SJSA1 (cell line): ENCODE measurements at places on chromosomes 5 and 9.

DNA sequence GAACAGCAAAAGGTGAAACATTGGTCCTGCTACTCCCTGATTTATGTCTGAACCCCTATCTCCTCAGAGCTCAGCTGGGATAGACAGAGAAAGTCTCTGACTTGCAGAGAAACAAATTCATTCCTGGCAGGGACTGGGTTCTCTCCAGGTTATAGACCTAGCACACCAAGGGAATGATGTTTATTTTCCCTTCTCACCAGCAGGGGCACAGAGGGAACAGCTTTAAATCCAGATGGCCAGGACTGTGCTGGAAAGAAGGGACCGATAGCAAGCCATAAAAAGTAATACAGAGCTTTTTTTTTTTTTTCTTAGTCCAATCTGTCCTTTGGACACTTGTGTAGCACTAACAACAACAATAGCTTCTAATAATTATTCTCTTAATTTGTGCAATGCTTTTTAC lies 141.1 kb upstream of the C9orf72 start:
- no peak overlapping the region for H3K4me3 ChIP-seq
- no peak for DNase-seq
- no peaks in the 10 kb centered on the region for H3K27me3 ChIP-seq
- no peak overlapping the region for H3K27ac ChIP-seq

- no peak overlapping the region for H3K27ac ChIP-seq
- H3K4me3 ChIP-seq, result no peak overlapping the region
- no peaks in the 10 kb centered on the region for H3K4me1 ChIP-seq
- no peaks in the 10 kb centered on the region for H3K36me3 ChIP-seq
- H3K27me3 ChIP-seq, result no peaks in the 10 kb centered on the region
- no peak for DNase-seq
These were observed 214.0 kb upstream of the DMRT1 start for GRCh38 chr9:627336-627970.

GRCh38 chr5:35938568-35939227 lies at the start of gene CAPSL:
Gene CAPSL (minus strand): TSS chr5:35938622. CDS start chr5:35921120, 17,502 bp downstream.
- H3K27ac ChIP-seq, result no peak within 1 kb of the TSS
- H3K4me3 ChIP-seq, result no peak within 1 kb of the TSS
- no peak for DNase-seq
- H3K36me3 ChIP-seq, result no peaks in the 10 kb centered on the region
- 0 out of 2 replicates have a peak, but pooled peaks cover 5% of the 10 kb centered on the region for H3K27me3 ChIP-seq
- no peaks in the 10 kb centered on the region for H3K4me1 ChIP-seq

DNA sequence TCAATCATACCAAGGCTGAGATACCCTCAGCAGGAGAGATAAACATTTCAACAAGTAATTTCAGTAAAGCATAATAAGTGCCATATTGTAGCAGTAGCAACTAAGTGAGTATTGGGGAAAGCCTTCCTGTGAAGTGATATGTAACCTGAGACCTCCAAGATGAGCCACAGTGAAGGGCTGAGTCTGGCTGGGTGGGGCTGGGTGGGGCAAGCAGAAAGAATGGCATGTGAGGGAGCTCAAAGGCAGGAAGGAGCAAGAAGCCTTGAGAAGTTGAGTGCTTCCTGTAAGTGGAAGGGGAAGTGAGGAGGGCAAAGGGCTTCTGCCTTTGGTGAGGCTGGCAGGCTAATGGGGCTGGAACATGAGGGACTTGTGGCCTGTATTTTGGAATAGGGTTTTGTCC lies 19.7 kb upstream of the ASTN2 start:
- no peaks in the 10 kb centered on the region for H3K4me1 ChIP-seq
- no peak overlapping the region for H3K4me3 ChIP-seq
- H3K27ac ChIP-seq, result no peak overlapping the region

DNA sequence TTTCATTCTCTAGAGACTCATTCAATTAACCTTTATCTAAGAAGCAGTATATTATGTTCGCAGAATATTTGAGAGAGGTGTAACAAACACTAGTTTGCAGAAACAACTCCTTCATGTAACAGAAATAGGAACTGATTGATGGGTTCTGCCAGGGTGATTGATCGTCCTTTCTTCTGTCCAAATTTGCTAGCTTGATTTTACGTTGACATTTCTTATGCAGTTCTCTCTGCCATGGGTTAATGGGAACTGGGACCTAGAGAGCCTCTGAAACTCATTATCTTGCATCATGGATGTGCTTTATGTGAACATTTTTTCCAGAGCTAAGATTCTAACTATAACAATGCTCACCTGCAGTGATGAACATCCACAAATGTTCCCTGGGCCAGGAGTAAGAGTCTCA lies 107.0 kb downstream of the SLC24A2 start:
- H3K27ac ChIP-seq, result no peak overlapping the region
- no peak overlapping the region for H3K4me3 ChIP-seq
- H3K4me1 ChIP-seq, result no peaks in the 10 kb centered on the region
- no peaks in the 10 kb centered on the region for H3K27me3 ChIP-seq

- H3K36me3 ChIP-seq, result peaks cover 25% of the 10 kb centered on the region
- no peaks in the 10 kb centered on the region for H3K27me3 ChIP-seq
- no peak for DNase-seq
- H3K4me1 ChIP-seq, result no peaks in the 10 kb centered on the region
These were observed 215.2 kb downstream of the COMMD10 start for GRCh38 chr5:116299746-116300640.

- no peaks in the 10 kb centered on the region for H3K36me3 ChIP-seq
- no peaks in the 10 kb centered on the region for H3K27me3 ChIP-seq
- peak; percentile 39 for DNase-seq
- peaks cover 12% of the 10 kb centered on the region; the same call in 1 of the 2 replicates for H3K4me1 ChIP-seq
These were observed 123.9 kb downstream of the SEC61B start for GRCh38 chr9:99345942-99346341.

DNA sequence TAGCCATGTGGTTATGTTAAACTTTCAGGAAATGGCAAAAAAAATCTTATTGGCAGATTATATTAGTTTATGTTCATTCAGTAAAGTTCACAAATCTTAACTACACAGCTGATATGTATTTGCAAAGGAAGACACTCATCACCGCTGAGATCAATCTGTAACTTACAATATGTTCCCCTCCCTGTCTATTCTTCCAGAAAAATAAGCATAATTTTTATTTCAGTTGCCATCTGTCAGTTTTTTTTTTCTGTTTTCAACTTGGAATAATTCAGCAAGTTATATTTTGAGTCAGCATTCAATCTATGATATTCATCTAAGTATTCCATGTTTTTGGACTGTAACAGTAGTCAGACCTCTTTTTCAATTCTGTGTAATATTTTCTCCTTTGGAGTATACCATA lies 1019.9 kb upstream of the PTPRD start:
- H3K36me3 ChIP-seq, result no peaks in the 10 kb centered on the region
- H3K4me1 ChIP-seq, result no peaks in the 10 kb centered on the region
- no peak for DNase-seq
- H3K27ac ChIP-seq, result no peak overlapping the region
- H3K4me3 ChIP-seq, result no peak overlapping the region

DNA sequence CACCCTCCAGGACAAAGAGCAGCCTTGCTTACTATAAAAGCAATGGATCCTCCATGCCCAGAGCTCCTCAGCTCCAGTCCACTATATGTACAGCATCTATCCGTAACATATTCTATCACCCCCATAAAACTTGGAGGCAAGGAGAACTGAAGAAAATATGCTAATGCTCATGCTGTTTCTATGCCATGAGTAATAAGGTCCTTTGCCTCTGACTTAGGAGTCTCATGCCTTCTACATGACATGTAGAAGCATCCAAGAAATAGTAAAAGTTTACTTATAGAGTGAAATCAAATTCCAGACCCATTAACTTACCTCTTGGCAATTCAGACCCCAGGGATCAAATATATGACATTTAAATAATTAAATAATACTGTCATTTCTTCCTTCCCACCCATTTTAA lies 33.7 kb downstream of the SSBP2 start:
- DNase-seq, result no peak
- peaks cover 4% of the 10 kb centered on the region; the same call in 1 of the 2 replicates for H3K27me3 ChIP-seq
- peaks cover 10% of the 10 kb centered on the region; the same call in 1 of the 2 replicates for H3K4me1 ChIP-seq
- H3K4me3 ChIP-seq, result no peak overlapping the region
- H3K36me3 ChIP-seq, result no peaks in the 10 kb centered on the region

DNA sequence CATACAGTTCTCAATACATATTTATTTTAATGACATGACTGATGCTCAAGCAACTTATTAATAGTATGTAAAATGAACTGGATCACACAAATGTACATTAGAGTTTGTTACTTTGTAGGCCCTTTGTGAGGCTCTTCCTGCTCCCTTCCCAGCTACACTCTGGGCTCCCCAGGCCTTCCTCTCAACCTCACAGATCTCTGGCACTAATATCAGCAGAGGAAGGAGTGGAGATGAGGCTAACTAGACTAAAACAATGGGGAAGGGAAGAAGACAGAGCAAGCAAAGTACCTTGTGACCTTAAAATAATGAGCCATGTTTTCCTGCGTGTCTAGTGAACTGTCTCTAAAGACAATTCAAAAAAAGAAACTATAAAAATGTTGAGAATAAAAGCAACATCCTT lies 30.3 kb upstream of the TEK start:
- H3K27ac ChIP-seq, result no peak overlapping the region
- no peak for DNase-seq
- no peak overlapping the region for H3K4me3 ChIP-seq
- H3K4me1 ChIP-seq, result no peaks in the 10 kb centered on the region
- H3K27me3 ChIP-seq, result no peaks in the 10 kb centered on the region

DNA sequence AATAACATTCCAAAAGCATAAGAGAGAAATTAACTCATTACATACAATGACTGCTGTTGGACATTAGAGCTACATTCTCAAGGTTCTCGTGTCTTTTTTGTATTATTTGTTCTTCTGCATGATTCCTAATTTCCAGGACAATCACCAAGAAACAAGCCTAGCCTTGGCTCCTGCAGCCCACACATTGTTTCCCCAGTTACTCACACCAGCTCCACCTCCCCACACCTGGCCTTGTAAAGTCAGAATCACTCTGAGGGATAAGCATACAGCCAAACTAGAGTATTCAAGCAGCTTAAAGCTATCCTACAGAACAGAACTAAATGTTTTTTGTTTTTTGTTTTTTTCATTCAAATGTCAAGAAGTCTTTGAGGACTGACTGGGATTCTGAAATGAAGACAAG lies 189.2 kb downstream of the HINT1 start:
- 0 out of 2 replicates have a peak, but pooled peaks cover 5% of the 10 kb centered on the region for H3K27me3 ChIP-seq
- H3K4me1 ChIP-seq, result no peaks in the 10 kb centered on the region

DNA sequence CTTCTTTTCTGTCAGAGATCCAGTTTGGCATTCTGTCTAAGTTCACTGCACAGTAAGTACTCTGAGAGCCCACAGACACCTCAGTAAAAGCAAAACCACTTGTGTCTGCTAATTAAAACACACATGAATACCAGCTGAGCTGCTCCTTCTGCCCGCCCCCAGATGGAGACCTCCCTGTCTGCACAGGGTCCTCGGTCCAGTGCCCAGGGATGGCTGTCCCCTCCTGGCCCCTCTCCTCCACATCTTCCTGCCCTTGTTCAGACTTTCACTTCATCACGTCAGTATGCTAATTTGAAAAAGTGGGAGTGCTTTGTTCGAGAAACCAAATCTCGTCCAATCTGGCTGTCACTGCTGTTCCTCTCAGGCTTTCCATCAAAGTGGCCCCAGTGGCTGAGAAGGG lies 43.5 kb downstream of the LIX1 start:
- no peak overlapping the region for H3K27ac ChIP-seq
- H3K4me3 ChIP-seq, result no peak overlapping the region
- H3K36me3 ChIP-seq, result no peaks in the 10 kb centered on the region
- peaks cover 11% of the 10 kb centered on the region for H3K4me1 ChIP-seq
- no peak for DNase-seq

- no peak overlapping the region for H3K27ac ChIP-seq
- peaks cover 43% of the 10 kb centered on the region for H3K4me1 ChIP-seq
- H3K27me3 ChIP-seq, result no peaks in the 10 kb centered on the region
- no peak for DNase-seq
These were observed 43.2 kb downstream of the SH3RF2 start for GRCh38 chr5:145979270-145980223.

- H3K27ac ChIP-seq, result no peak overlapping the region
- H3K4me1 ChIP-seq, result no peaks in the 10 kb centered on the region
- no peaks in the 10 kb centered on the region for H3K36me3 ChIP-seq
- peaks cover 49% of the 10 kb centered on the region for H3K27me3 ChIP-seq
These were observed 39.7 kb downstream of the SLC9A3 start for GRCh38 chr5:484556-484955.

DNA sequence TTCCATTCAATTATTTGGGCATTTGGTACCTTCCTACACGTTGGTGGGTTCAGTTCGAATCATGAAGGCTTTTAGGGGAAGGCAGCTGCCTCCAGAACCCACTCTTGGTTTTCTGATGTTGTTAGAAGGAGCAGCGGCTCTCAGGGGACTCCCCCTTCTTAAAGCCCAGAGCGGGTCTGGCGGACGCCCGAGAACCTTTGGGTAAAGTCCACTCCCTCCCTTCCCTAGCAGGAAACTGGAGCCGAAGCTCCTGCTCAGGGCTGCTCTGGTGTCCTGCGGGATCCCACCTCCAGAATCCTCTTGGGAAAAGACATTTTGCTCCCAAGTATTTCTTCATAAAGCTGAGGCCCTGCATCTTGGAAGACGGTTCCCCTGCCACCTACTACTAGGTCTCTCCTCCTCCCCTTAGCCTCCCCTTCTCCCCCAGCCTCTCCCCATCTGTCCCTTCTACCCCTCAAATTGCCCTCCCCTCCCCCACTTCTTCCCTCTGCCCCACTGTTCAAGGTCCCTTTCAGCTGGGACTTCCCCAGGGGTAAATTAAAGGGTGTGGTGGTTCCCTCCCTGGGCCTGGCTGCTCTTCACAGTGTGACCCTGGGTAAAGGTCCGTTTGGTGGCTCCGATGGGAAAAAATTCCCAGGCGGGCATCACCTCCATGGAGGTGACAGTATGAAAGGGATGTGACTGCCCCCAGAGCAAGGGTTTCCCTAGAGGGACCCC lies 9.3 kb downstream of the IRX4 start:
- H3K27ac ChIP-seq, result no peak overlapping the region
- no peak overlapping the region for H3K4me3 ChIP-seq
- DNase-seq, result no peak
- no peaks in the 10 kb centered on the region for H3K27me3 ChIP-seq
- H3K4me1 ChIP-seq, result no peaks in the 10 kb centered on the region

GRCh38 chr9:98708103-98708932 lies 417 bp downstream of the GABBR2 start:
- H3K36me3 ChIP-seq, result no peaks in the 10 kb centered on the region
- H3K4me3 ChIP-seq, result peak overlapping the region; percentile 13
- peaks cover 60% of the 10 kb centered on the region for H3K27me3 ChIP-seq
- no peak for DNase-seq
- peaks cover 14% of the 10 kb centered on the region for H3K4me1 ChIP-seq
- H3K27ac ChIP-seq, result no peak overlapping the region

- no peak overlapping the region for H3K4me3 ChIP-seq
- no peaks in the 10 kb centered on the region for H3K4me1 ChIP-seq
- H3K27me3 ChIP-seq, result no peaks in the 10 kb centered on the region
These were observed 50.7 kb upstream of the ARRDC3 start for GRCh38 chr5:91433861-91434260.

DNA sequence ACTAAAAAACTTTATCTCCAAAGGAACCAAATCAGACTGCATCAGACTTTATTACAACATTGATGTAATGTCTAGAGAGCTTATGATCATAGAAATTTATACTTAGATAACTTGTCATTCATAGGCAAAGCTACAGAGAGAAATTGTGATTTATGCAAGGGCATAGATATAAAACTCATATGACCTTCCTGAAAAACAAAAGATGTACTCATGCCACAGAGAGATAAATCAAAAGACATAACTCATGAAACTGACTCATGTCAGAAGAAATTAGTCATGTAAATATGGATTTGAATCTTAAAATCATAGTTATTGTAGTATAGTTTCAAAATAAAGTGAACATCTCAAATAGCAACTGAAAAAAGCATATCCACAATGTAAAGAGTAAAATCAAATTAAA lies 186.2 kb downstream of the GABBR2 start:
- H3K36me3 ChIP-seq, result no peaks in the 10 kb centered on the region
- no peaks in the 10 kb centered on the region for H3K27me3 ChIP-seq
- no peaks in the 10 kb centered on the region for H3K4me1 ChIP-seq
- DNase-seq, result no peak

- no peaks in the 10 kb centered on the region for H3K36me3 ChIP-seq
- DNase-seq, result no peak
- H3K4me3 ChIP-seq, result no peak overlapping the region
- no peaks in the 10 kb centered on the region for H3K27me3 ChIP-seq
These were observed 8.2 kb downstream of the DMAC1 start for GRCh38 chr9:7791394-7791793.
